HuH-7.5 (cell line): ENCODE measurements at places on chromosomes 7 and 10.
A peak's percentile ranks its signal among the peaks of the same experiment; 100 is the strongest.

DNA sequence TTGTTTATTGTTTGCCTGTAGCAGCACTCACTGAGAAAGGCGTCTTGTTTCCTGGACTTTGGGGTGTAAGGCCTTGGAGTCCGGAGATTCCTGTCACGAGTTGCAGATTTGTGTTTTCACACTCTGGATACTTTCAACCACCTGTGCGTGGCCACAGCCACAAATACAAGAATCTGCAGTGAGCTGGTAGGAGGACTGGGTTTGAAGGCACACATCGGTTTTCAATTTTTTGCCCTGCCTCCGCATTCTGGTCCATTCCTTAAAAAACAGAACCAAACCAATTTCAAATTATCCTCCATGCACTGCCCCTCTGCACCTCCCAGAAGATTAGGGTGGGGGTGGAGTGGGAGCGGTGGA, 619 bp downstream of the EXOC4 start:
- DNase-seq = no peak

DNA sequence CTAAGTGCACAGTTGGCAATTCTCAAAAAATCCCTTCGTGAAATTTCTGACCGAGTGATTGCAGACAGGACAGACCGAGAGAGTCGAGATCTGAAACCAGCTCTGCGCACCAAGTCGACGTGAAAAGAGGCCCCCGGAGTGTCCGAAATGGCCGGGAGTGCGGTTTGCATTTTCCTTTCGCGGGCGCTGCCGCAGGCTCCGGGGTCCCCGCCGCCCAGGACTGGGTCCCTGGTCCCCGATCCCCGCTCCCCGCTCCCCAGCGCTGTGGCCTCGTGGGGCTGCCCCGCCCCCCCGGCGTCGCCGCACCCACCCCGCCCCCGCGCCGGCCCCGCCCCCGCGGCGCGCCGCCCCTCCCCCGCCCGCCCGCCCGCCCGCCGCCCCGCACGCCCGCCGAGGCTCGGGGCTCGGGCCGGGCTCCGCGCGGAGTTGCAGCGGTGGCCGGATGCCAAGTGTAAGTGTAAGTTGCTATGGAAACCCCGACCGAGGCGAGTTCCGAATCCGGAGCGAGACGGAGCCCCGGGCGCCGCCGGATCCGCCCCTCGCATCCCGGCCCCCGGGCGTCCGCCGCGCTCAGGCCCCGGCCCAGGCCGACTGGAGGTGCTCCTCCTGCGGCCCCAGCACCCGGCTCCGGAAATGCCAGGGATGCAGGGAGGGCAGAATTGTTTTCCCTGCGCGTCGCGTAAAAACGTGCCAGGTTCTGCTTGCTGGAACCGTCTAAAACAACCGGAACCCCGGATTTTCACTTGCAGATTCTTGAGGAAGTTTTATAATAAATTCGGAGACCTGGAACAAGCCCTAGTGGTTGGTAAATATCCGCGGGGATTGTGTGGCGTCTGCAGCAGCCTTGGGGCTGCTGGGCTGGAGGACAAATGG, 4.6 kb downstream of the BMI1 start:
- DNase-seq = peak; percentile 97

DNA sequence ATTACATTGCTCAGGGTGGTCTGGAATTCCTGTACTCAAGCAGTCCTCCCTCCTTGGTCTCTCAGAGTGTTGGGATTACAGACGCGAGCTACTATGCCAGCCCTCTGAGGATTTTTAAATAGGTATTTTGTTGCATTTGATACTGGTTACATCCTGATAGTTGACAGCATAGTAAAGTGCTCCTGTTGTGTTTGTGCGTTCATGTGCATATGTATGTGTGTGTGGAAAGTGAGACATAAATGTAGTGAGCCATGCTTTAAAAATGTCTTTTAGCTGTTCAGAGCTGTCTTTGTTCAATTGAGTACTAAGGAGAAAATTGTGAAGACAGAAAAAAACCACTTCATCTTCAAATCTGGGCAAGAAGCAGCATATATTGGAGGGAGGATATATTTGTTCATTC, 27.8 kb downstream of the ZNRF2 start:
- DNase-seq = no peak

DNA sequence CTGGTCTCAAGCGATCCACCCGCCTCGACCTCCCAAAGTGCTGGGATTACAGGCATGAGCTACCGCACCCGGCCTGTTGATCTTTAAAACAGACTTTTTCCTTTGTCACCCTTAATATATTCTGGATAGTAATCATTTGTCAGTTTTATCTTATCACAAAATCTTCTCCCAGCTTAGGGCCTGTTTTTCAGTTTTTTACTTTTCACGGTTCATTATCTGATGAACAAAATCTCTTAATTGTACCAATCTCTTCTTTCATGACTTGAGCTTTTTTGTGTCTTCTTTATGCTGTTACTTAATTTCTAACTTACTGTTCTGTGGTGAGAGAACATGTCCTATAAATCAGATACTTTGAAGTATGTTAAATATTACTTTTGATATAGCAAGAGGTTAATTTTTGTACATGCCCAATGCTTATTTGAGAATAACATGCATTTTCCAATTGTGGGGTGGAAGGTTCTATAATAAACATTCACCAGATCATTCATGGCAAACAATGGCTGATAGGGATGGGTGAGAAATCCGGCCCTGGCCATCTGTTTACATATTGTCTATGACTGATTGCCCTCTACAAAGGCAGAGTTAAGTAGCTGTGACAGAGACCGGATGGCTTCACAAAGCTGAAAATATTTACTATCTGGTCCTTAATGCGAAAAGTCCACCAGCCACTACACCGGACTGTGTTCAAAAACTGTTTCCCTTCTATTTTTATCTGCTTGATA, 5.3 kb downstream of the PAPOLB start:
- no peak for DNase-seq

- DNase-seq = no peak
Measured at GRCh38 chr10:10870523-10871241, 147.0 kb upstream of the CELF2 start.

DNA sequence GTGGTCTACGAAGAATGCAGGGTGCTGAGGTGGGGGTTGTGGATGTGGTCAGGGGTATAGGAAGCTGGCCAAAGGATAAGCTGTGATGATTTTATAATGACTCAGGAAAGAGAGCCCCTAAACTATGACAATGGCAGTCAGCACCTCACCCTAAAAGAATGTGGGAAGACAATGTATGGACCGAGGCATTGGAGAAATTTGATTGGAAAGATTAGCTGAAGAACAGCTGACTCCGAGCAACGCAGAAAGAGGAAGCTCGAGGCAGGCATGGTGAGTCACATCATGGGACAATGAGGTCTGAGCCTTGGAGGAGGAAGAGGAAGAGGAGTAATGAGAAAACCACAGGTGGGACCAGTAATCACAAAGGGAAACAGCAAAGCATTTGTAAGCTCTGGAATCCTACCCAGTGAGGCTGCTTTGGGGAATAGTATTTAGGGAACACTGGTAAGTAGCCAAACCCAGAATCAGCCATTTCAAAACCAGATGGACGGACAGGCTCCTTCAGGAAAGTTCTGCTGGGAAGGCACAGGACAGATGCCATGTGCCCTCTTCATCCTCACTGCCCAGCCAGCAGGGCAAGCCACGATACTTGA, 295.4 kb downstream of the PRPF18 start:
- DNase-seq = no peak

DNA sequence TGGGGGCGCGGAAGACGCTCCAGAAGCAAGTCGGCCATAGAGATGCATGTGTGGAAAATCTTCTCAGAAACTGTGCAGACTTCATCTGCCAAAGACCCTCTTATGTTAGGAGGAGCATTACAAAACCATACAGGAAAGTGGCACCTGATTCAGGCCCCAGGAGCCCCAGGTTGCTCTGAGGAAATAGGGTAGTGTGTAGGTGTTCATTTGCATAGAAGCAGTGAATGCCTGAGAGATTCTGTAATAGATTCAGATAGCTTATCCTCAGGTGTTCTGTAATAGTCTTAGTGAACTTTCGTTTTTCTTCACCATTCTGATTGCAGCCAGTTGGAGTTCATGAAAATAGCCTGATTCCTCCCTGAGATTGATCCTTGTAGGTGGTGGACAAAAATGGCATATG, 106.4 kb upstream of the GJD4 start:
- no peak for DNase-seq

DNA sequence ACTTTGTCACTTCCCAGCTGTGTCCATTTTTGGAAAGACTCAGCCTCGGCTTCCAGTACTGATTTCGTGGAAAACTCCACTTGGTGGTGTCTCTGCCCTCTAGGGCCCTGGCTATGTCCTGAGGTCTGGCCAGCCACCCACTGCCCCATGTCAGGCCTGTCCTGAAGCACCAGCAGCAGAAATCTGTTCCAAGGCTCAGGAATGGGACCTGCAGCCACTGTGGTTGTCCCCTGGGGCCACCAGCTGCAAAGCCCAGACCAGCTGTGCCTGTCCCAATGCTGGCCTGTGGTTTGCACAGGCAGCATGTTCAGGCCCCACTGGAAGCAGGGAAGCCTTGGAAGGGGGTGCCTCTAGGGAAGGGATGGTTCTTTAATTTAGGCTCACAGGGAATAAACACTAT, 21.2 kb downstream of the CXCL12 start:
- DNase-seq = no peak

- no peak for DNase-seq
Measured at GRCh38 chr7:52500841-52501240, 534.6 kb upstream of the POM121L12 start.

GRCh38 chr10:9301148-9301547, 1246.7 kb downstream of the GATA3 start:
- no peak for DNase-seq

- DNase-seq = no peak
Measured at GRCh38 chr7:77315182-77315591, 101.0 kb downstream of the GSAP start.

DNA sequence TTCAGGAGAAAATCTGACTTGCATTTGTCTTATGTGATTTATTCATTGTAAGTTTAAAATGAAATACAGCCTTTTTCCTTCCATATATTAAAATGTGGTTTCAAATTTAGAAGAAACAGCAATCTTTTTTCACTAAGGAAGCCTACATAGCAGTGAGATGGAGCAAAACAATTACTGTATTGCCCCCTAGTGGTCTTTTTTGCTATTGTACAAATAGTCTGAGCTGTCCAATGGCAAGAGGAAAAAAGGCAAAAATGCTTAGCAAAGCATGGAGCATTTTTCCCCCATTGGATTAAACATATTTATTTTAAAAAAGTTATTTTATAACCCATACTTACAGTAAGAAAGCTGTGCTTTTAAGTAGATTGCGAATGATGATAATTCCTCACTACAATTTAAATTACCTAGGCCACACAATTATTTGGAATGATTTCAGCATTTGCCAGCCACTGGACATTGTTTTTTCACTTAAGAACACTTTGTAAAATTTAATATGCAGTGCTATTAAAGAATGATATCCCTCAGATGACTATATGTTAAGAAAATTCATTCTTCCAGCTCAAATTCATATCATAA, 119.5 kb downstream of the CPED1 start:
- DNase-seq = peak; percentile 4

- DNase-seq = no peak
Measured at GRCh38 chr10:49433069-49433468, 37.2 kb upstream of the DRGX start.

- DNase-seq = peak; percentile 89
Measured at GRCh38 chr7:191981-192649, at the start of gene FAM20C. Gene FAM20C (plus strand): TSS chr7:192571. CDS start chr7:193200, 629 bp downstream.

GRCh38 chr10:83075815-83076355, 1063.4 kb upstream of the GHITM start:
- no peak for DNase-seq

DNA sequence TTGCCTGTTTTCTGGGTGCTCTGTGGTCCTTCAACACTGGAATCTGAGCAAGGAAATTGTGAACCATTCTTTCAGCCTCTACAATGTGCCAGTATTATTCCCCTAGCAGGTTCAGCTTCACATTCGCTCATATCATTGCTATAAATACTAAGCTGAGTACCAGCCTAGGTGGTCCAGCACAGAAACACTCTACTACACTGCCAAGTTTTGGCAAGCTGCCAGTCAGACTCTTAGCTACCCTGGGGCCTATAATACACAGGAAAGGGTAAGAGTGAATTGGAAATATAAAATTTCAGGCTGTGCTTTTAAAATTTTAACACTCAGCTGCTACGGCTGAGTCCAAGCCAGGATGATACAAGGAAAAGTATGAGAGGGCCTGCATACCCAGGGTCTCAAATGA, 49.9 kb upstream of the PPP1R3A start:
- DNase-seq = no peak

- DNase-seq = no peak
Measured at GRCh38 chr10:78802866-78803265, 265.9 kb upstream of the ZMIZ1 start.

GRCh38 chr7:51070151-51070550, 246.5 kb downstream of the COBL start:
- no peak for DNase-seq

DNA sequence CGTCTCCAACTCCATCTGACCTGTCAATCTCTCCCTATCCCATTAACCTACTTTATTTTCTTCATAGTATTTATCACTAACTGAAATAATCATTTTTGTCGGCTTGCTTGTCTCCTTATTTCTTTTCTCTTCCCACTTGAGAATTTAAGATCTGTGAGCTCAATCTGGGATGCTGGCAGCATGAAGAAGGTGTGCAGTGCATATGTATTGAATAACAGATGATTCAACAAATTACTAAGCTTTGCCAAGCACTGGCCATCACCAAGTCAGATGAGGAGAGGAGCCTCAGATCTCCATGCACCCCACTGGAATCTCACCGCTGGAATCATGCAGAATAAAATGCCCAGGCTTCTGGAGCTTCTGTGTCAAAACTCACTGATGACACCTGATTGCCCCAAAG, 47.6 kb upstream of the PPP1R3C start:
- DNase-seq = no peak

DNA sequence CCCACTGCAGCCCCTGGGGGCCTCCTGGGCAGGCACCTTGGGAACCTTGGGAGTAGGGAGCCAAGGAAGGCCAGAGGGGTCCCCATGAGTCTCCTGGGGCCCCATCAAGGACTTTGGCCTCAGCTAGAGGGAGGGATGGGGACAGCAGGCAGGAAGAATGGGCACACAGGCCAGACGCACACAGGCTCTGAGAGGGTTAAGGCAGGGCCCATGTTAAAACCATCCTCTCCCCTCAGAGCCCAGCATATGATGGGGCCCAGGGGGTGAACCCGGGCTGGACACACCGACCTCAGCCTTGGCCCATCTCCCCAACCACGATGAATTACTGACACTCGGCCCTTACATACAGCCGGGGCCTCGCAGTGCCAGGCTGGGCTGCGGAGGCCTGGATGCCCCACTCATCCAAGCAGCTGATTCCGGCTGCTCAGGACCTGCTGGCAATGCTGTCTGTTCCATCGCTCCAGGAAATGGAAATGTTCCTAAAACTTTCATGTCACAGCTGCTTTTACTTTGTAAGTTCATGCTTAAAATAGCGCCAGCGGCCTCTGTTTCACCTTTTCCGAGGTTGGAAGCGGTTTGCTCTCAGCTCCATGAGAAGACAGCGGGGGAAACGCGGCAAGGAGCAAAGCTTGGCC, 17.3 kb upstream of the INPP5A start:
- DNase-seq = no peak

GRCh38 chr7:44972562-44972961, 6.3 kb downstream of the MYO1G start:
- no peak for DNase-seq

DNA sequence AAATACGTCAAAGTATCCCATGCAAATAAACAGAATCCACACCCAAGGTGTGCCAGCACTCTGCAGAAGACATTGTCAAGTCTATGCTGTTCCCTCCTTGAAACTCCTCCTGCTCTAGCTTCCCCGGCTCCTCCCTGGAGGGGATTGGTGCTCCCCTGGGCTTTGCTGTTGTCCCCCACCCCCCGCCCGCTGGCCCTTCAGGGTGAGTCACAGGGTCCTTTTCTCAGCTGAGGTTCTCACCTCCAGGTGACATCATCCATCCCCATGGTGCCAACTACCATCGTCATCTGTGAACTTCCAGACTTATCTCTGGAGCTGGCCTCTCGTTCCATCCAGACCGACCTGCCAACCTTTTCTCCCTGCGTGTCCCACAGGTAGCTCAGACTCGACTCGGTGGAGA, 77.0 kb downstream of the ITIH5 start:
- no peak for DNase-seq
